Activated effector memory CD4-positive, alpha-beta T cell treated with anti-CD3 and anti-CD28 coated beads, Interleukin-2, amount 50 U/mL, for 16 hours (primary cell): ENCODE measurements at places on chromosomes 2 and 18.

DNA sequence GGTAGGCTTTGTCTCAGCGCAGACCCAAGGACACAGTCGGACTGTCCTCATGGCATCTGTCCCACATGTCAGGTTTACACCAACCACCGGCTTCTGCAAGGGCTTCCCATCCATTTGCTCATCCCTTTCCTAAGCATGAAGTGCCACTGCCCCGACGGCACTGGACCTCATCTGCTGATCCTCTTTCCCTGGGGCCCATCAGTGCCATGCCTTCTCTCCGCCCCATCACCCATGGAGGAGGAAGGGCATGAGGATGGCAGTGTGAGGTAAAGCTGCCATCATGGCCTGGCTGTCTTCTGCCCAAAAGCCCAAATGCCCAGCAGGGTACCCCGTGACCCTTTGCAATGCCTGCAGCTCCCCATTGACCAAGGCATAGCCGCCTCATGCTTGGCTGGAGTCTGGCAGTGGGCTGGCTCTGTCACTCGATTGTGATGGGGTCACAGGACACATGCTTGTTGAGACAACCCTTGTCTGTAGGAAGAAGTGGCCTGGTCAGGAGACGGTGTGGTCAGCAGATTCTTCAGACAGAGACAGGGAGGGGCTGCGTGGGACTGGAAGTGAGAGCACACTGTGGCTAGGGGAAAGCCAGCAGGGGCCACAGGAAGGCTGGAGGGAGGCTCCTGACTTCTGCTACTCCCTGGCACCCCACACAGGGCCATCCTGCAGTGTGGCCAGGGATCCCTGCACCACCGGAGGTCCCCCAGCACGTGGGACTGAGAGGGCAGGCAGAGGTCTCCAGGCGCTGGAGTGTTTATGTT is 493.7 kb upstream of the HS6ST1 start:
- no peak for DNase-seq

GRCh38 chr2:218952160-218952559 is 7.3 kb upstream of the CDK5R2 start:
- no peak for DNase-seq

DNA sequence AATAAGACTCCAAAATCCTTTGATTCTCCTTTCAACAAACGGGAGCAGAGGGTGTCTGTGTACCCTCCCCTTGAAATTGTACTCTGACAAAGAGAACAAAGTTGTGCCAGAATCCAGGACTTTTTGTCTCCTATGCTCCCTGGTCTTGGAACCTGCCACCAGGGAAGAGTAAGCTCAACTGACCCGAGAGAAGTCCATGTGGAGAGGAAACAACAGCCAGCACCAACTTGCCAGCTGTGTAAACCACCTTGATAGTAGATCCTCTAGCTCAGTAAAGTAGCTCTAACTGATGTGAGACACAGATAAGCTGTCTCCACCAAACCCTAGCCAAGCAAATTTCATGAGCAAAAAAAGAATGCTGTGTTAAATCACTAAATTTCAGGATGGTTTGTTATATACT is 46.9 kb downstream of the LNPK start:
- no peak for DNase-seq

- DNase-seq, result peak; percentile 43
These were observed 28.9 kb downstream of the ADI1 start for GRCh38 chr2:3490191-3491170.

DNA sequence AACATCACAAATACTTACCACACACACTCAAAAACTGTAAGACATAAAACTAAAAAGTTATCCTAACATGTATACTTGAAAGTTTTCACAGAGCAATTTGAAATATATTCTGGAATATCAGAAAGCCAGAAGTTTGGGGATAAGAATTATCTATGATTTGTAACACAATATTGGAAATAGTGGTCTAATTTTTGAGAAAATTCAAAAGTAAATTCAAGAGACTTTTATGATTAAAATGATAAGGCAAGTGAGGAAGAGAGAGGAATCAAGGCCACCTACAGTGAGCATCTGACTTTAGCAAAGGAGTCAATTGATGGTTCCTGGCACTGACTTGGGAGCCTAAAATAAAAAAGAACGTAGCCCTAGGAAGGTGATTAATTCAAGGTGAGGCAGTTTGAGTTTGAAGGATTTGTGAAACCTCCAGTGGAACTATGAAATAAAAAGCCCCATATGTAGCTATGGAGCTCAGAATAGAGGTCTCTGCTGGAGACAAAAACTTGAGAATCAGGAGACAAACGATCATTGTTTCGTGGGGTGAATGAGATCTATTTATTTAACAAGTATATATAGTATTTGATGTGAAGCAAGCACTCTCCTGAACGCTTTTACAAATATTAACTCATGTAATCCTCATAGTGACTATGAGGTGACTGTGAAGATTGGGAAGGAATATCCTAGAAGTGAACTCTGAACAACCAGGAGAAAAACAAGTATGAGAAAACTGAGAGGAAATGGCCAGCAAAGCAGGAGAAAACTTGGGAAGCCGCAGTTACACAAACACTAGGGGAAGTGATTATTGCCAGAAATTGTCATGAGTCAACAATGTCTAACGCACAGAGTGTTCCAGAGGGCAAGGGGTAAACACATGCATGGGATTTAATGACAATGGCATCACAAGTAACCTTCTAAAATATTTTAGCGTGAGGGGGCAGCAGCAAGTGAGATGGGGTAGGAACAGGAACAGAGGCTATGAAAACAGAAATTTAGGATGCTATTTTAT is 12.8 kb downstream of the TFPI start:
- DNase-seq, result no peak

GRCh38 chr2:220000080-220000479 is 372.6 kb downstream of the SLC4A3 start:
- DNase-seq, result no peak

- no peak for DNase-seq
These were observed 88.7 kb downstream of the ACVR1 start for GRCh38 chr2:157787364-157787938.

DNA sequence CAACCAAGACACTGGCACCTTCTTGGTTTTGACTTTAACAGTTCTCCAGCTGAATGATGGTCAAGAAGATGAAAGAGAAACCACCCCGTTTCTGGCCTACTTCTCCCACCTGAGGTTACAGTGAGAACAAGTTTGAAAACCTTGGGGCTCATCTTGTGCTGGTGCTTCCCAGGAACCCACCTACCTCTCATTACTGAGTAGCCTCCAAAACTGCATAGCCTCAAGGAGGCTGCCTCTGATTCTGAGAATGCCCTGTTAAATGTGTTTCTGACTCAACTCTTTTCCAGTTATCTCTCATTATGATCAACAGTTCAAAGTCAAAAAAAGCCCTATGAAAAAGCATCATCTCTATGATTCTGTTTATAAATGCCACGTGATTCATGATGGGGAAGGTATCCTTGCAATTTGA is 121.9 kb downstream of the CACNB4 start:
- DNase-seq, result no peak

GRCh38 chr2:124774781-124775180 is 749.7 kb downstream of the CNTNAP5 start:
- DNase-seq, result no peak

- DNase-seq, result no peak
These were observed 102.6 kb downstream of the VSNL1 start for GRCh38 chr2:17643031-17643615.

- DNase-seq, result no peak
These were observed 27.4 kb upstream of the MRO start for GRCh38 chr18:50847192-50847591.

- no peak for DNase-seq
These were observed 91.0 kb downstream of the LIMS1 start for GRCh38 chr2:108625186-108625827.

DNA sequence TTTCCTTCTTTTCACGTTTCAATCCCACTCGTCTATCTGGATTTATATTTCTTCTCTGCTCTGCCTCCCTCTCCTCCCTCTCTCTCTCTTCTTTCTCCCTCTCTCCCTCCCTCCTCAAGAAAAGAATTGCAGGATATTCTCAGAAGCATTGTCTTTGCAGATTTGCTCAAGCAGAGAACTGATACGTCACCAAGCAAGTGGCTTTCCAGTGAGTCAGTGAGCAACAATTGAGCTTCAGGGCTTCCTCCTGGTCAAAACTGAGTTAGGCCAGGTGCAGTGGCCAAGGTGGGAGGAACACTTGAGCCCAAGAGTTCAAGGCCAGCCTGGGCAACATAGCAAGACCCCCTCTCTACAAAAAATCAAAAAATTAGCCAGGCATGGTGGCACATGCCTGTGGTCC is 151.1 kb downstream of the SMAD2 start:
- DNase-seq, result no peak

GRCh38 chr2:62184512-62185230 is 11.2 kb upstream of the B3GNT2 start:
- no peak for DNase-seq

DNA sequence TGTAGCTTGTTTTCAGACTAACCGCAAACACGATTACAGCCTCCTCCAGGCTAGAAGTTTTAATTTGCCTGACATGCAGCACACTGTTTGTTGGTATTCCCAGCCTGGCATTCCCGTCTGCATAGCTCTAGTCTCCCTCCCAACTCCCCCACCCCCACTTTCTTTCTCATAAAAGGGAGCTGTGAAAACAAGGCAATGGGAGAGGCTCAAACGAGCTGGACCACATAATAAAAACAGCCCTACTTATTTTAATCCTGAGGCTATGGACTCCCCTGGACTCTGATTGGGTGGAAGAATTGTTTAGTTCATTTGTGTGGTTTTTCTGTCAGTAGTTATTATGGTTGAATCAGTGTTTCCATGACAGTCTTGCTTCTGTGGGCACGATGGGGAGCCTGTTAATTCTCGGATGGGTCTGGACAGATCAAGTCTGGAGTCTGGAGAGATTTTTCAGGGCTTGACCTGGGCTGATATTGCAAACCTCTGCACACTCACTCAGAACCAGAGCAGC is 1.2 kb downstream of the STON1 start:
- DNase-seq, result no peak
